ENCODE measurements at places on chromosomes 1 and 21.
A peak's percentile ranks its signal among the peaks of the same experiment; 100 is the strongest.

GRCh38 chr1:1602304-1602967, 2.5 kb upstream of the FNDC10 start:
- peak; percentile 89 for DNase-seq

- no peak for DNase-seq
Measured at GRCh38 chr1:37149296-37149695, 115.0 kb upstream of the GRIK3 start.

DNA sequence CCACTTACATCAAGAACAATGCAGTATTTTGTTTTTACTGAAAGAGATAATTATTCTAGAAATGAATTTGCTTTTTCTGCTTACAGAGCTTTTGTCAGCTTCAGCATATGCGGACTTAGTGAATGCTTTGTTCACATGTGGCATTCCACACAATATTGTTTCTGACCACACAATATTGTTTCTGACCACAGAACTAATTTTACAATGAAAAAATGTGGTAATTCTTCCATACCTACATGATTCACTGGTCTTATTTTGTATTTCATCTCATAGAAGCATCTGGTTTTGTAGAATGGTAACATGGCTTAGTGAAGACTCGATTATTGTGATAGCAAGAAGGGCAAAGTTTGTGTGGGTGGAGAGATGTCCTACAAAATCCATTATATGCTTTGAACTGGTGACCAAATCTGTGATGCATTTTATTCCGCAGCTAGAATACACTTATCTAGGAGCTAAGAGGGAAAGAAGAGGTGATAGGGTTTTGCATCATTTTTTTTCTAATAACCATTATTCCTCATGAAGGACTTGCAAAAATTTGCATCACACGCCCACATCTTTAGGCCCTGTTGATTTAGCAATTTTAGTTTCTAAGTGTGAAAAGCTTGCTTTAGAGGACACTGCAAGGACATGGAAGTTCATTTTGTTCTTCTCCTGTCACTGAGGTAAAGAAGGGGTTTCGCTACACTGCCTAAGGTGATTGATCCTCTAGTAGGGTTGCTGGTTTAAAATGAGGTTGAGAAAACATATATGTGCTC, 75.3 kb downstream of the HLX start:
- no peak for DNase-seq

- DNase-seq: no peak
Measured at GRCh38 chr1:60893136-60893930, 189.0 kb upstream of the NFIA start.

- DNase-seq: no peak
Measured at GRCh38 chr1:91707114-91707889, 178.6 kb downstream of the TGFBR3 start.

DNA sequence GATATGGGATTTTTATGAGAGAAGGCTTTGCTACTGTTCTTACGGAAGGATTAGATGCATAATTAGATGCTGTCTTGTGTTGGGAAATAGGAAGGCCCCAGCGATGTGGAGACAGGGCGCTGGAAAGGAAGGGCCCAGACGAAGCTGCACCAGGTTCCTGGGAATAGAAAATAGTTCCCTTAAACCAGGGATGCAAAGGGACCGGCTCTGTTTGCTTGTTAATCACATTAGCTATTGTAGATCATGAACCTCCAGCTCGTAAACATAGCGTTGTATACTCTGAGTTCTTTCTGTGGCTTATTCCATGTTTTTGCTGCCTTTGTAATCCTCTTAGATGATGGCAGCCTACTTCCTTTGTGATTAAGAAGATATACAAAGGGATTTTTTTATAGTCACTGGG, 79.8 kb upstream of the COX20 start:
- DNase-seq: no peak

DNA sequence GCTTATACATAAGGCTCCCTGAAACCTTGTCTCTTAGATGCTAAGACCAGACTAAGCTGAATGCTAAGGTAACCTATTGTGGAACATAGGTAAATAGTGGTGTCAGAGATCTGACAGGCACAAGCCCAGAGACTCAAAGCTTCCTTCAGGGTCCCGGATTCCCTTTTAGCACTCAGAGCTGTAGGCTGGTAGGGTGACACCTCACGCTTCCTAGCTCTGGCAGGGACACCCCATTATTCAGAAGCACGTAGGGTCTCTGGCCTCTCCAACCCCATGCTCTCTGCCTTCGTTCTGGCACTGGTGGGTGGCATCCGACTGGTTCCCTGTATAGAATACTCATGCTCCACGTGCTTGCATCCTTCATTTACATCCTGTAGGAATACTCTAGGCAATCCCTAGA, 68.4 kb downstream of the CD34 start:
- no peak for DNase-seq

DNA sequence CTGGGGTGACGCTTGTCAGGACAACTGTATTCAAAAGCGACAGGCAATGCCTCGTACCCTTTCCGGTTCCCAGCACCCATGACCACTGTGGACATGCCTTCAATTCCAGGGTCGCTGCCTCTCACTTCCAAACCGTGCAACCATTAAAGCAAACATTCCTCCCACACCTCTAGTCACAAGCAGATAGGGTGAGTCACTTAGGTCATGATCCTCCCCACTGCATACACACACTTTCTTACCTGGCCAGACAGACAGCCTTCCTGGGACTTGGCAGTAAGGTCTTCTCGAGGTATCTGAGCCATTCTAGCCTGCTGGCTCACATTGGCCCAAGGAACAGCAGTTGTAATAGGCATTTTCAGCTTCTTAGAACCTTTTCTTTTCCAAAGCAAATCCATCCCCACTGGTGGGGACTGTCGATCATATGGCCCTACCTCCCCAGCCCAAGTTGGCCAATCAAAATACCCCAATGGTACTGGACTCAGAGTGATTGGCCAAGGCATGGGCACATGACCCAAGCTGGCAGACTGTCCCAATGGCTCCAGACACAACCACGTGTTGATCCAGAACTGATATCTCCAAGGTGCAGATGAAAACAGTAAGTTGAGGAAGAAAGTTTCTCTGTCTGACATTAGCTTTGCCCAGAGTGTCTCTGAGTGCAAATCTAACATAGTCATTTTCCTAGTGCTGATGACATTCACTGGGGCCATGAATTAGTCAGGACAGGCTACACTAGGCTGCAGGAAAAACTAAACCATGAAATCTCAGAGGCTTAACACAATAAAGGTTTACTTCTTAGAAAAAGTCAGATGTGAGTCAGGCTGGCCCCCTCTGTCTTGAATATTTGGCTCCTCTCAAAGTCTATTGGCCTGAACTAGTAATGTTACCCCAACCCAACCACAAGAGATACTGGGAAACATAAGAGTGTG, 113.8 kb downstream of the RRAGC start:
- DNase-seq: no peak

DNA sequence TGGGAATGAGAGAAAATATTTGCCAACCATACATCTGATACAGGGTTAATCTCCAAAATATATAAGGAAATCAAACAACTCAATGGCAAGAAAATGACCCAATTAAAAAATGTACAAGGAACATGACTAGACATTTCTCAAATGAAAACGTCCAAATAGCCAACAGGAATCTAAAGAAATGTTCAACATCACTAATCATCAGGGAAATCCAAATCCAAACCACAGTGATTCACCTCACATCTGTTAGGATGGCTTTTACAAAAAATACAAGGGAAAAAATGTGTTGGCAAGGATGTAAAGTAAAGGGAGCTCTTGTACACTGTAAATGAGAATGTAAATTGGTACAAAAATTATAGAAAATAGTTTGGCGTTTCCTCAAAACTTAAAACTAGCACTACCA, 54.7 kb upstream of the ZRANB2 start:
- no peak for DNase-seq

- DNase-seq: no peak
Measured at GRCh38 chr1:57494530-57495079, 70.7 kb upstream of the DAB1 start.

- no peak for DNase-seq
Measured at GRCh38 chr1:117883616-117884015, 45.8 kb downstream of the GDAP2 start.

DNA sequence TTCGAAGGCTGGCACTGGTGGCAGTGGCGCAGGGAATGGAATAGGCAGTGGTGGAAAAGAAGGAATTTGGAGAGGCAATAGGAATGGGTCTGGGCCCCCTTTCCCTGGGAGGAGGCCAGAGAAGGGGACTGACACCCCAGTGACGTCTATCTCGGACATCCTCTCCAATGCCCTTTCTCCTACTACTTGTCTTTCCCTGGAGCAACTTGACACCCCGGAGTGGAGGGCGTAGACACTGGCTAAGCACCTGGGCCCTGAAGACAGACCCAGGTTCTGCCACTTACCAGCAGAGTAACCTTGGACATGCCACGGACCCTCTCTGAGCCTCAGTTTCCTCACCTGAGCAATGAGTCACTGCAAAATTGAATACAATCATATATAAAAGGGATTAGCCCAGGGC, 86.8 kb downstream of the CAMK2N1 start:
- no peak for DNase-seq

DNA sequence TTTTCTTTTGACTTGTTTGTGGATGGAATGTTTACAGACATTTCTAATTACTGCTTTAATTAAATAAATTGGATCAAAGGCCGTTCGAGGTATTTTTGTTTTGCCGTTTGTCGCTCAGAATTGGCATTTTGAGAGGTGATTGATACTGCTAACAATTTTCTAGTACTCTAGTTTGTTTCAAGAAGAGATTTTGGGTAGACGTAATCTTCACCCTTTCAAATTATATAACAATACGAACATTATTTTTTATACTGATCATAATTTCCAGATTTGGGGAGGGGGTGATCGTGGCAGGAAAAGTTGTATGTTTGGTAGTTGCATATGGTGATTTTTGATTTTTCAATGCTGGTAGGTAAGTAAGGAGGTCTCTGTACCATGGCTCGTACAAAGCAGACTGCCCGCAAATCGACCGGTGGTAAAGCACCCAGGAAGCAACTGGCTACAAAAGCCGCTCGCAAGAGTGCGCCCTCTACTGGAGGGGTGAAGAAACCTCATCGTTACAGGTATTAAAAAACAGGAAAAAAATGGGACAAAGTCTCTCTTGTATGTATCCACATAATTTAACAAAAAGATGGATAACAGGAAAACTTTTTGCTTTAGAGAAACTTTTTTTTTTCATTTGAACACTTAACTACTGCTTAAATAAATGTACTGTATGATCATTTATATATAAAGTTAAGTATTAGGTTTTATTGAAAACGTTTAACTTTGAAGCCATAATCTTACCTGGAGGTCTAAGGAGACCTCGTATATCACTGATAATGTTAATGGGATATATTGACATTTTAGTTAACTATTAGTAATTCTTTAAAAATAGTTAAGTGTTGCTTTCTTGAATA, 1.7 kb downstream of the H3-3A start:
- DNase-seq: no peak

DNA sequence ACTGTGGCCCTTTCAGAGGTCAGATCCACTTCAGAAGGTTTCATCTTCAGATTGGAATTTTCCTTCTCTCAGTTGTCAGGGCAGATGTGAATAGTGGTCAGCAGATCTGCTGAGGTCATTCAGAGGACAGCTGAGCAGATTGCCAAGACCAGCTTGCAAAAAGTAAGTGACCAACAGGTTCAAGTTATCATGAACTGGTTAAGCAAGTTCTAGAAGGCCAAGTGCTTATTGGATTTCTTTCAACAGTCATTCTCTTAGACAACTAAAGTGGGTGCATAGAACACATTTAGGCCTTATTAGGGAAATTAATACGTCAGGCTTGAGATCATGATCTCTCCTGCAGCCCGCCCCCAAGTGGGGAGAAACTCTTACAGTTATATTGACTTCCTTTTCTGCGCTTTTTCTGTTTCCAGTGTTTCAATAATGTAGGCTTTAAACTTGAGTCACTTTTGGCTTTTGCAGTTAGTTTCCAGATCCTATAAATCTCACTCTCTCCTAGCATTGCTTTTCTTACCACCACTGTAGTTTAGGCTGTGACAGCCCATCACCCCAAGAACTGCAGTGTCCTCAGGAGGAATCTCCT, 96.4 kb downstream of the C1orf21 start:
- DNase-seq: peak; percentile 36

- no peak for DNase-seq
Measured at GRCh38 chr1:20558191-20558590, 5.8 kb downstream of the FAM43B start.

- no peak for DNase-seq
Measured at GRCh38 chr1:201397675-201398074, 1.4 kb downstream of the LAD1 start.

DNA sequence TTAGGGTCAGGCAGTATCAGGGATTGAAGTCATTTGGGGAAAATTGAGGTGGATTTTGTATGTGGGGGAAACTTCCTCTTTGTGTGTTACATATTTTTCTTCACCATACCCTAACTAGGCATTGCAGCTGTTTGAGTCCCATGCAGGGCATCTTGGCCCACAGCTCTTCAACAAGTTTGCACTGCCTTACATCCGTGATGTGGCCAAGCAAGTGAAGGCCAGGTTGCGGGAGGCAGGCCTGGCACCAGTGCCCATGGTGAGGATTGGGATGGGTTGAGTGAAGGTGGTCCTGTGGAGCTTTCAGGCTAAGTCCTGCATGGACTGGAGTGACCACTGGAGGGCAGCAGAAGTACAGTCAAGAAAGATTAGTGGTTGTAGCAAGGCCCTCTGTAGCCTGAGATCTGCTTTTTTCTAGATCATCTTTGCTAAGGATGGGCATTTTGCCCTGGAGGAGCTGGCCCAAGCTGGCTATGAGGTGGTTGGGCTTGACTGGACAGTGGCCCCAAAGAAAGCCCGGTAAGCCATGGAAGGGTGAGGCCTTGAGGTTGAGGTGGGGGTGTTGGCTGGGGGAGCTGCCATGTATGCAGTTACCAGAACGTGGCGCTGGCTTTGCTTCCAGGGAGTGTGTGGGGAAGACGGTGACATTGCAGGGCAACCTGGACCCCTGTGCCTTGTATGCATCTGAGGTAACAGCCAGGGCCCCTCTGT, 2.4 kb downstream of the UROD start:
- peak; percentile 79 for DNase-seq

DNA sequence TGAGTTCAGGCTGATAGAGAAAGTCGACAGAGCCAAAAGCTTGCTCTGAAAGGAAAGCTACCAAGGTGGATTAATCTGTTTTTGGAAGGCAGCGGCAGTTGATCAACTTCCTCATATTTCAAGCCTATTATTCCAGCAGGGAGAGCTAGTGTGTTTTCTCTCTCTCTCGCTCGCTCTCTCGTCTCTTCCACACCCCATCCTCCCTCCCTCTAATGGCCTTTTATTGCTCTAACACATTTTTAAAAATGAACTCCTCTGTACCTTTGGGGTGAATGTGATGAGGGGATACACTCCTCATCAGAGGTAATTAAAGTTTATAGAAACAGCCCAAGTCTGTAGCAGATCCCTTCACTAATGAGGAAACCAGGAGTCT, 126.4 kb downstream of the CLIC6 start:
- no peak for DNase-seq

DNA sequence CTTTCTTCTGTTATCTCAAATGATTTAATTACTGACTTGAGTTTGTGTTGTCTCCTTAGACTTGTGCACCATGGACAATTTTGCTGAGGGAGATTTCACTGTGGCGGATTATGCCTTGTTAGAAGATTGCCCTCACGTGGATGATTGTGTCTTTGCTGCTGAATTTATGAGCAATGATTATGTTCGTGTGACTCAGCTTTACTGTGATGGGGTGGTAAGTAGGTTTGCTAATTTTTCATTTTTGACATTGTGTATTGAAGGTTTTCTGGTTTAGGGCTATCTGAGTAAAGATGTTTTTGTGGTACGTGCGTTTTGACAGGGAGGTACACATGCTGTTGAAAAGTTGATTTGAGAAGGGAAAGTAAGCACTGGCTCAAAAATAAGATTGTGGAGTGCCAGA, 14.1 kb downstream of the TTC3 start:
- DNase-seq: no peak

All from RPMI8226 (cell line).